Breast epithelium (tissue), 4 donors: ENCODE measurements at places on chromosomes 11 and 22. TPM values are rescaled to one million over a fixed set of nuclear protein-coding genes. Genes with fewer than 3 reads are reported as not detected.

Gene IRF7
- 27.9 TPM for total RNA-seq

Gene SMCO4
- total RNA-seq, result 64.4 TPM

Gene DCDC1
- total RNA-seq, result 5.6 TPM

Gene MYOD1
- not detected for total RNA-seq

Gene FJX1
- 8.3 TPM for total RNA-seq

Gene CLMP
- total RNA-seq, result 241 TPM

Gene ROM1
- 11.0 TPM for total RNA-seq
